CD14-positive monocyte (primary cell): ENCODE measurements at places on chromosomes 5 and 9. TPM values are rescaled to one million over a fixed set of nuclear protein-coding genes. Genes with fewer than 3 reads are reported as not detected.

- DNase-seq, result no peak
- no peaks in the 10 kb centered on the region for H3K27me3 ChIP-seq
- H3K4me3 ChIP-seq, result no peak overlapping the region
- H3K27ac ChIP-seq, result no peak overlapping the region
- H3K4me1 ChIP-seq, result no peaks in the 10 kb centered on the region
Observed at GRCh38 chr9:87075537-87075936, 128.2 kb upstream of the GAS1 start.

GRCh38 chr9:123825342-123826060 lies 104.4 kb downstream of the DENND1A start:
- H3K4me3 ChIP-seq, result no peak overlapping the region
- H3K27me3 ChIP-seq, result no peaks in the 10 kb centered on the region
- H3K36me3 ChIP-seq, result no peaks in the 10 kb centered on the region

DNA sequence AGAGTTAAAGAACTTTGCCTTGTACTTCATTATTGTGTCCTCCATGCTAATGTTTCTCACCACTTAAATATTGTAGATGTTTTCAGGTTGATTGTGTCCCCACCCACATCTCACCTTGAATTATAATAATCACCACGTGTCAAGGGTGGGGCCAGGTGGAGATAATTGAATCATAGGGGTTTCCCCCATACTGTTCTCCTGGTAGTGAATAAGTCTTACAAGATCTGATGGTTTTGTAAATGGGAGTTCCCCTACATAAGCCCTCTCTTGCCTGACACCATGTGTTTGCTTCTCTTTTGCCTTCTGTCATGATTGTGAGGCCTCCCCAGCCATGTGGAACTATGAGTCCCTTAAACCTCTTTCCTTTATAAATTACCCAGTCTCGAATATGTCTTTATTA lies 248.3 kb downstream of the FBXL7 start:
- no peak for DNase-seq
- H3K27me3 ChIP-seq, result no peaks in the 10 kb centered on the region
- no peak overlapping the region for H3K4me3 ChIP-seq
- H3K4me1 ChIP-seq, result no peaks in the 10 kb centered on the region
- no peak overlapping the region for H3K27ac ChIP-seq
- H3K36me3 ChIP-seq, result no peaks in the 10 kb centered on the region

The TMEM171 gene
- not detected in 2 replicates for polyA plus RNA-seq

The LHX3 gene
- not detected for polyA plus RNA-seq

- no peaks in the 10 kb centered on the region for H3K27me3 ChIP-seq
- no peak overlapping the region for H3K4me3 ChIP-seq
- peaks cover 7% of the 10 kb centered on the region for H3K36me3 ChIP-seq
- DNase-seq, result no peak
Observed at GRCh38 chr9:94799578-94800264, 73.2 kb downstream of the AOPEP start.

DNA sequence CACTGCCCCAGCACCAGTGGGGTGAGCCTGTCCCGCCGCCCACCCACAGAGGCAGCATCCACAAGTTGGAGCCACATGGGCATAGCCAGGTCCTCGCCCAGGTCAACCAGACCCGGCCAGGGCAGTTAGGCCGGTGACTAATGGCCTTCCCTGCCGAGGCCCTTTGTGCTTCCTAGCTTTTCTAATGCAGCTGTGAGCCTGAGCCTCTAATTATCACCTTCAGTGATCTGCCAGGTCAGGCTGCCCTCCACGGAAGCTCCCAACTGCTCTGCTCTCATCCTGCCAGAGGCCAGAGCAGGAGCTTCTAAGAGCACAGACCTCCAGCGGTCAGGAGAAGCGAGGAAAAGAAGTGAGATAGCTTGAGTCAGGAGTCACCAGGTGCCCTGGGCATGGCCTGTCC lies 87.1 kb upstream of the PPP1R26 start:
- no peak overlapping the region for H3K27ac ChIP-seq
- no peak for DNase-seq
- no peaks in the 10 kb centered on the region for H3K27me3 ChIP-seq

GRCh38 chr9:37410969-37411785 lies 11.3 kb upstream of the GRHPR start:
- no peaks in the 10 kb centered on the region for H3K4me1 ChIP-seq
- no peaks in the 10 kb centered on the region for H3K36me3 ChIP-seq
- H3K27ac ChIP-seq, result no peak overlapping the region
- no peaks in the 10 kb centered on the region for H3K27me3 ChIP-seq
- H3K4me3 ChIP-seq, result no peak overlapping the region

The MEGF10 gene
- not detected for polyA plus RNA-seq

GRCh38 chr5:73363911-73364730 lies 84.5 kb downstream of the FOXD1 start:
- H3K4me1 ChIP-seq, result no peaks in the 10 kb centered on the region
- H3K4me3 ChIP-seq, result no peak overlapping the region
- no peak for DNase-seq
- H3K36me3 ChIP-seq, result no peaks in the 10 kb centered on the region

The PAEP gene
- not detected for polyA plus RNA-seq

DNA sequence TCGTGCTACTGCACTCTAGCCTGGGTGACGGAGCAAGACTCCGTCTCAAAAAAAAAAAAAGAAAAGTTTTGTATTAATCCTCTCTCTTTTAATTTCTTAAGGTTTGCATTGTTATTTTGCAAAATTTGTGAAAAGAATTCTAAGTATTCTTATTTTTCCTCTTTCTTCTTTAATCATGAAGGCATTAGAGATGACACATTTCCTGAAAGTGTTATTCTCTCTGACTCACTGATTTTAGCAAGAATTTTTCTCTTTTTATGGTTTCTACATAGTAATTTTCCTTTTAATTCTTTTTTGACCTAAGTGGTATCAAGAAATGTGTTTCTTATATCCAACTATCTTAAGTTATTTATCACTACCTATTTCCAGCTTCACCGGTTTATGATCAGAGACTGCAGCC lies 78.0 kb downstream of the NSUN2 start:
- no peak for DNase-seq
- H3K4me1 ChIP-seq, result no peaks in the 10 kb centered on the region
- H3K27me3 ChIP-seq, result no peaks in the 10 kb centered on the region
- H3K27ac ChIP-seq, result no peak overlapping the region

DNA sequence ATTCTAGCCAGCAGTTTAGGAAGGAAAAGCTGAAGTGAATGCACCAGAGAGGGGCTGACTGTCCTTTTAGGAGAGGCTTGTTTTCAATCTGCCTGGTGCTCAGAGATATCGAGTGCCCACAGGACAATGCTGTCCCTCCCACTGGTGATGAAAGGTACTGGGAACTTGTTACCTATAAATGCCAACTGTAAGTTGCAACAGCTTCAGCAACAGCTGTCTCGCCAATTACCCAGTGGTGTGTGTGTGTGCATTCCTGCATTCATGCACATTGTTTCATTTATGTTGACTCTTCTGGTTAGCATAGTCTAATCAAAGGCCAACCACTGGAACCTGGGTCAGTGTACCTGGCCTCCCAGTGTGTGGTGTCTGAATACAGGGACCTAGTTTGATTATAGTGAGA lies 161.1 kb downstream of the CSNK1G3 start:
- no peak overlapping the region for H3K27ac ChIP-seq
- no peaks in the 10 kb centered on the region for H3K36me3 ChIP-seq
- H3K27me3 ChIP-seq, result no peaks in the 10 kb centered on the region
- no peaks in the 10 kb centered on the region for H3K4me1 ChIP-seq

The EPB41L4A gene
- polyA plus RNA-seq, result not detected

GRCh38 chr5:96053063-96053735 lies 91.5 kb upstream of the ELL2 start:
- DNase-seq, result no peak
- H3K4me1 ChIP-seq, result peaks cover 22% of the 10 kb centered on the region
- H3K4me3 ChIP-seq, result no peak overlapping the region
- H3K36me3 ChIP-seq, result no peaks in the 10 kb centered on the region
- no peak overlapping the region for H3K27ac ChIP-seq

GRCh38 chr5:39264528-39264927 lies 45.2 kb upstream of the FYB1 start:
- no peaks in the 10 kb centered on the region for H3K27me3 ChIP-seq
- DNase-seq, result peak; percentile 31
- no peaks in the 10 kb centered on the region for H3K36me3 ChIP-seq
- H3K4me1 ChIP-seq, result peaks cover 91% of the 10 kb centered on the region
- H3K27ac ChIP-seq, result peak overlapping the region; percentile 77

- no peaks in the 10 kb centered on the region for H3K4me1 ChIP-seq
- no peak overlapping the region for H3K4me3 ChIP-seq
- no peak for DNase-seq
- H3K27ac ChIP-seq, result no peak overlapping the region
- H3K36me3 ChIP-seq, result no peaks in the 10 kb centered on the region
Observed at GRCh38 chr5:142439207-142439860, 114.5 kb upstream of the SPRY4 start.

The SPOCK1 gene
- 2.1 TPM for polyA plus RNA-seq

The SH3TC2 gene
- polyA plus RNA-seq, result 0.14 TPM

The BTNL3 gene
- not detected for polyA plus RNA-seq

DNA sequence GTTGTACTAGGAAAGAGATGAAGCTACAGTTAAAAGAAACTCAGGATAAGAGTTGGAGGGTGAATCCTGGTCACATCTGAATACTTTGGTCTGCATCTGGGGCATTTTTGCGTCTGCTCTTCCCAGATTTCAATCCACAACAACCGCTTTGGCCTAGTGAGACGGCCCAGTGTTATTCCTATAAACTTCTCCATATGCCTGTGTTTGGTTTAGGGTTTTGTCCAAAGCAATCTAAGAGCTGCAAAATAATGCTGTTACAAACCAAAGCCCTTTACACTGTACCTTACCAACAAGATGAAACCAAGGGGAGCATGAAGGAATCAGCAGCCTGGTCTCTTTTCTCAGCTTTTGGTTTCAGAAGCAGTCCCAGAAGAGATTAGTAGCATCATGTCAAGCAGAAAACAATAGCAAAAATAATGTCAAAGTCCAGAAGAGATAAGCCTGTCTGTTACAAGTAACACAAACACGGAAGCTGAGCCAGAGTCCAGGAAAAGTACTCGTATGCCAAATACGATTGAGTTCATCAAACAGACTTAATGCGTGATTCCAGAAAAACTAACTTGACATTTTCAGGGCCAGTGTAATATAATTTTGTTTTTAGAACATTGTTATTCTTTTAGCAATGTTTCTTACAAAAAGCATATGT lies 379.9 kb upstream of the ACO1 start:
- H3K27ac ChIP-seq, result no peak overlapping the region
- DNase-seq, result no peak
- H3K36me3 ChIP-seq, result no peaks in the 10 kb centered on the region
- no peak overlapping the region for H3K4me3 ChIP-seq

The PAPPA gene
- not detected for polyA plus RNA-seq

DNA sequence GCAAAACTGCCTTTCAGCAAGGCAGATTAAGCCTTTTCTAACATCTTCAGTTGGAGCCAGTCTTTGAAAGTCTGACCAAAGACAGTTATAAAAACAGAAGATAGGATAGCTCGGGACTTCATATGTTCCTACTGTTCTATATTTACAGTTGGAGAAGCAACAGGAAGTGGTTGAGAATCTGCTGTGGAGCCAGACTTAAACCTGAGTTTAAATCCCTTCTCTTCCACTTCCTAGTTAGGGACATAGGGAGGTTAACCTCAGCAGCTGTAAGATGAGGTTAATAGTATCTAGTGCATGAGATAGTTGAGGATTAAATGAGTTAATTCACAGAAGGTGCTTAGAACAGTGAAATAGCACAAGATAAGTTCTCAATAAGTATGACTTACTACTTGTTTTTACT lies 84.5 kb upstream of the FREM1 start:
- no peaks in the 10 kb centered on the region for H3K36me3 ChIP-seq
- no peak overlapping the region for H3K27ac ChIP-seq
- no peaks in the 10 kb centered on the region for H3K27me3 ChIP-seq
- H3K4me1 ChIP-seq, result peaks cover 28% of the 10 kb centered on the region
- no peak overlapping the region for H3K4me3 ChIP-seq

- H3K27ac ChIP-seq, result no peak overlapping the region
- no peak overlapping the region for H3K4me3 ChIP-seq
Observed at GRCh38 chr9:106482733-106483132, 380.2 kb upstream of the ZNF462 start.
